Activated naive CD8-positive, alpha-beta T cell treated with anti-CD3 and anti-CD28 coated beads, Interleukin-2, amount 50 U/mL, for 24 hours (primary cell): ENCODE measurements at places on chromosomes 7 and 10.
A peak's percentile ranks its signal among the peaks of the same experiment; 100 is the strongest.

DNA sequence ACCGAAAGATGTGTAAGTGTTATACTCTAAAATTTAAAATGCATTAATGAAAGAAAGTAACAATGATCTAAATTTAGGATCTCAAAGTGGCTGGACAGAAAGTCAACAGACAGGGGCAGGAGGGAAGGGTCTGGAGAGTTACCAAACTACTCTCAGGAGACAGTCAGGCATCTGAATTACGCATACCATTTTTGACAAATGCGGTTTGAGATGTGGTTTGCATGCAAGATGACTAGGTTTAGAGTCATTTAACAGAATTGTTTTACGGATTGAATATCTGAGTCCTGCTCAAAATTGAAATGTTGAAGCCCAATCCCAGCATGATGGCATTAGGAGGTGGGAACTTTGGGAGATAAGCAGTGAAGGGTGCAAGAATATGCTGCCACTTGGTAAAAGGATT, 314.1 kb downstream of the WDR11 start:
- no peak overlapping the region for H3K27ac ChIP-seq
- DNase-seq: no peak
- H3K36me3 ChIP-seq: no peaks in the 10 kb centered on the region
- no peak overlapping the region for H3K4me3 ChIP-seq

DNA sequence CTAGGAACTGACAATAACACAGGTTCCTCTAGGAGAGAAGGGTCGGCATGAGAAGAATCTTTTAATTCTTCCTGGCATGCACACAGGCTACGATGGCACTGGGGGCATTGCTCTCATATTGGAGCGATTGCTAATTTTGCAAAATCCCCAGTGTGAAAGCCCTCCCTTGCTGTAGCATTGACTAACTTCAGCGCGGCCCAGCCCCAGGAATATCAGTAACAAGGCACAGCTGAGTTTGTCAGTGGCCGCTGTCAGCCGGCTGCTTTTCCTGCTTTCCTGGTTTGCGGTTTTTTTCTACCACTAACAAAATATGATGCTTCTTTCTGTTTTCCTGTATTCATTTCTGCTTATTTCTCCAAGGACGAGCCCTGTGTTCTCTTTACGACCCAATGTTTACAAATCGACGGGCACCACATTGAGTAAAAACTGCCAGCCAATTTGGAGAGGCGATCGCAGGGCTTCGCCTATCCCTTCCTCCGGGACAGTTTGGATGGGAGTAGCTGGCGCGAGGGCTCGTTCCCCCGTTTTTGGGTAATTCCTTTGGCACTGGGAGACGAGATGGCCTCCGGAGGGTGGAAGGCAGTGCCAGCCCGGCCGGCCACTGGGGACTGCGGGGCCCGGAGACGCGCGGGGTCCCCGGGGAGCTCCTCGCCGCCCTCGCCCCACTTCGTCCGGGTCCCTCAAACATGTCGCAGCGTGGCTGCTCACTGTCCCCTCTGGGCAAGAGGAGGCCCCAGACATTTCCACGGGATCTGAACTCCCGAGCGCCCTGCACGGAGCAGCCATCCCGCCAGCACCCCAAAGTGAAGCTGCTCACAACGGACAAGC, 967 bp downstream of the ADARB2 start:
- no peaks in the 10 kb centered on the region for H3K36me3 ChIP-seq
- H3K27ac ChIP-seq: no peak overlapping the region
- no peak for DNase-seq
- H3K4me3 ChIP-seq: peak overlapping the region; percentile 45

- no peak overlapping the region for H3K4me3 ChIP-seq
- H3K36me3 ChIP-seq: no peaks in the 10 kb centered on the region
- DNase-seq: no peak
- H3K27ac ChIP-seq: no peak overlapping the region
- H3K4me1 ChIP-seq: no peaks in the 10 kb centered on the region
Measured at GRCh38 chr7:27367933-27368549, 125.4 kb downstream of the EVX1 start.

DNA sequence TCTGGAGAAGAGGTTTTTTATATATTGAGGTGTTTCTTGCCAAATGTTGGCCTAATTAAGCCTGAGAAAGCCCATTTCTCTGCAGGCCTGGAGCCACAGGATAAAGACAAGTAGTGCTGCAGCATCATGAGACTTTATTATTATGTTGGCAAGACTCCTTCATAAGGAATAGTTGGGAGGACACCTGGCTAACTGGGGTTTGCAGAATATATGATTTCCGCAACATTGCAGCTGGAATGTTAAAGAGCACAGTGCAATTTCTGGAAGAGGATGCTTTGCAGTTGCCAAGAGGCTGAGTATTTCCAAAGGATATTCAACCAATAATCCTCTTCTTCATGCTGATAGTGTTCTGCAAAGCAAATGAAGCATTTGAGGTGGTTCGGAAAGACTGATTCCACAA, 1512.8 kb upstream of the LRRTM3 start:
- DNase-seq: no peak
- no peak overlapping the region for H3K4me3 ChIP-seq
- H3K4me1 ChIP-seq: no peaks in the 10 kb centered on the region
- H3K27me3 ChIP-seq: no peaks in the 10 kb centered on the region
- no peaks in the 10 kb centered on the region for H3K36me3 ChIP-seq

DNA sequence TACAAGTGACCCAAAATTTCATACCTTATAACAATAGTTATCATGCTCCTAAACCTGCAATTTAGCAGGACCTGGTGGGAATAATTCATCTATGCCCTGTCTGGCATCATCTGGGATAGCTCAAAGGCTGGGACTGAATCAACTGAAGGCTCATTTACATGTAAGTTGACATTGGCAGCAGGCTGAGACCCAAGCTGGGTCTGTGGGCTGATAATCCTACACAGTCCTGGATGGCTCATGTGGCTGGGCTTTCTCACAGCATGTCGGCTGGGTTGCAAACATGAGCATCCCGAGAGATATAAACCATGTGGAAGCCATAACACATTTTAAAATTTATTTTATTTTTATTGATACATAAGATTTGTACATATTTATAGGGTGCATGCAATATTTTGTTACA, 19.5 kb upstream of the ABCB5 start:
- H3K36me3 ChIP-seq: no peaks in the 10 kb centered on the region
- H3K4me1 ChIP-seq: peaks cover 2% of the 10 kb centered on the region
- H3K27ac ChIP-seq: no peak overlapping the region
- no peak overlapping the region for H3K4me3 ChIP-seq
- H3K27me3 ChIP-seq: peaks cover 13% of the 10 kb centered on the region
- DNase-seq: no peak

- no peak overlapping the region for H3K4me3 ChIP-seq
- no peaks in the 10 kb centered on the region for H3K27me3 ChIP-seq
- no peak overlapping the region for H3K27ac ChIP-seq
- no peaks in the 10 kb centered on the region for H3K36me3 ChIP-seq
- DNase-seq: no peak
Measured at GRCh38 chr10:88477343-88478085, 105.6 kb downstream of the RNLS start.

DNA sequence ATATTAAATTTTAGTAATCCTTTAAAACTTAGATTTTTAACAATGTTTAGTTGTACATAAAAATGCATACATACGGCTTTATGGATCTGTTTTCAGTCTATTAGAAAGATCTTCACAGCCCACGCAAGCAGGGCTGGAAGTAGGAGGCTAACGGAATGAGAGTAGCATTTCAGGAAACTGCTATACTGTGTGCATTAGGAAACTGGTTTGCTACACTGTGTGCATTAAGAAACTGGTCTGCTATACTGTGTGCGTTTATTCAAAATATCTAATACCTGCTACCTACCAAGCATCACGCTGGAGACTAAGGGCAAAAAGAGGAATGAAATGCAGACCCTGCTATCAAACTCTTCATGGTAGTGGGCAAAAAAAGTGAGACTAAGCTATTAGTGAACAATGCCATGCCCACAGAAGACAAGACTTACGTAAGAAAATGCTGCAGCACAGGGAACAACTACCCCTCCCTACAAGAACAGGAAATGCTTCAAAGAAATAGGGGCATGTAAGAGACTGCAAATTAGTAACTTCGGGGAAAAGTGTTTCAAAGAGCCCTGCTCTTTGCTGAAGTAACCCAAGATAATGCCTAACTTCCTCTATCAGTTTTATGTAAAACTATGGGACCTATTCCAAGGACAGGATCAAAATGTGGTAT, 11.3 kb downstream of the RAB11FIP2 start:
- no peak overlapping the region for H3K4me3 ChIP-seq
- H3K27ac ChIP-seq: no peak overlapping the region
- H3K27me3 ChIP-seq: no peaks in the 10 kb centered on the region
- H3K36me3 ChIP-seq: peaks cover 28% of the 10 kb centered on the region
- peaks cover 26% of the 10 kb centered on the region for H3K4me1 ChIP-seq

DNA sequence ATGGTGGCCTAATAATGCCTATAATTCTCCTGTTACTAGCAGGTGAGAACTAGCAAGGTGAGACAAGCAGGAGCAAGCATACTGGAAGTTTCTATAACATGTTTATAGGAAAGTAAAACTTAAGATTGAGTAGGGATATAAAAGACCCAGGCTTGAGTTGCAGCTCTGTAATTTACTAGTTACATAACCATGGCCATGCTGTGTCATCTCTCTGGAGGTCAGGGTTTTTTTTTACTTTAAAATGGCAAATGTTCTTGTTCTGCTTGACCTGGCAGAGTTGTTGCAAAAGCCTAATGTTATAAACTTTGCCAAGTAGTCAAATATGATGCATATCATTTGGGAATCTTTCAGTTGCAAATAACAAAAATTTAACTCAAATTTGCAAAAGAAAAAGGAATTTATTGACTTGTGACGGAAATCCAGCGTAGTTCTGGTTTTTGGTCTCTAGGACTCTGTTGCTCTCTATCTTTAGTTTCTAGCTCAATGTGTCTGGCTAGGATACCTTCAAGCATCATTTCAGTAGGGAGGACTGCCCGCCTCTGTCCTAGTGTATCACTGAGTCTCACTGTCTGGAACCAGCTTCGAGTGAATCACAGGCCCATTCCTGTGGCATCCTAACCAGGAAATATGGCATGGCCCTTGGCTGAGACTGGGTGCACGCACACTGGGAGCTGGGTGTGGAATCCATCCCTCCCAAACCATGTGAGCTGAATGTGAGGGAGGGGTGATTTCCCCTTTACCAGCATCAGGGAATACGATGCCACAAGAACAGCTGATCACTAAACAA, 67.9 kb downstream of the ADAM22 start:
- no peaks in the 10 kb centered on the region for H3K36me3 ChIP-seq
- no peak overlapping the region for H3K27ac ChIP-seq
- H3K4me3 ChIP-seq: no peak overlapping the region
- H3K27me3 ChIP-seq: no peaks in the 10 kb centered on the region
- DNase-seq: no peak
- H3K4me1 ChIP-seq: no peaks in the 10 kb centered on the region

- H3K27me3 ChIP-seq: no peaks in the 10 kb centered on the region
- H3K4me1 ChIP-seq: no peaks in the 10 kb centered on the region
- H3K36me3 ChIP-seq: no peaks in the 10 kb centered on the region
- no peak overlapping the region for H3K27ac ChIP-seq
- DNase-seq: no peak
Measured at GRCh38 chr7:57205000-57205399, 72.8 kb upstream of the ZNF479 start.

DNA sequence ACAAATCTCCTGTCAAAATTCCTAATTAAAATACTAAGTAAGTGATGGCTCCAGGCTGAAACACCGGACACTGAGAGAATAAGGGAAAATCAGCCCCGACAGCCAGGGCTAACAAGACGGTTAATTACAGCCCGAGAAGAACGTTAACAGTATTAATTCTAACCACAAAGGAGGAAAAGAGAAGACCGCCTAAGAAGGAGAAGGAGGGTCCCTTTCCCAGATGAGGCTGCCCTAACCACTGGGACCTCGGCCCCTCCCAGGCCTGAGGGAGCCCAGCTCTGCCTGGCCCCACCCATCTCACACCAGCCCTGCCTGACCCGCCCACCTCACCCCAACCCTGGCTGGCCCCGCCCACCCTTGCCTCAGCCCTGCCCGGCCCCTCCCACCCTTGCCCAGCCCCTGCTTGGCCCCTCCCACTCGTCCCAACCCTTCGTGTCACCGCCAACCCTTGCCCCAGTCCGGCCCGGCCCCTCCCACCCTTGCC, 51.3 kb downstream of the PWWP2B start:
- no peaks in the 10 kb centered on the region for H3K27me3 ChIP-seq
- peak; percentile 78 for DNase-seq
- peaks cover 43% of the 10 kb centered on the region for H3K4me1 ChIP-seq
- H3K27ac ChIP-seq: peak overlapping the region; percentile 98
- H3K36me3 ChIP-seq: no peaks in the 10 kb centered on the region
- peak overlapping the region; percentile 48 for H3K4me3 ChIP-seq

DNA sequence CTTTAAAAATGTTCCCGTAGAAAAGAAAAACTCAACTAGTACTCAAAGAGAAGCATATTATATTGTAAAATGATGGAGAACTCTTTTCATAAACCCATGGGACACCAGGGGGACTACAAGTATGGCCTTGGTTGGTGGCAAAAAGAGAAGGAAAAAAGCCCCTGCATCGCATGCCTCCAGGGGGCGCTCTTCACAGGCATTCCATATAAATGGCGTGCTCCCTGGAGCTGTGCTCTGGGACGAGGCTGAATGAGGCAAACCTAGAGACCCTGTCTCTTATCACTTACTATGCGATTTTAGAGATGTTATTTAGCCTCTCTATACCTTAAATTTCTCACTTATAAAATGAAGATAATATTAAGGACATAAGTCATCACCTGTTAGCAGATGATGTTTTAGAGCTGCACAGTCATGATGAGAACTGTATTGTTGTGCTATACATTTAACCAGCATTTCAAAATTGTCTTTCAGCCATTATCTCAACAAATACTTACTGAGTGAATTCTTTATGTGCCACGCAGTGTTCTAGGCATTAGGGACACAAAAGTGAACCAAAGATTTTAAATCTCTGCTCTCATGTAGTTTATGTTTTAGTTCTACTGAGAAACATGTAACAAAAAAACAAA, 105.8 kb downstream of the ARHGAP21 start:
- H3K27me3 ChIP-seq: no peaks in the 10 kb centered on the region
- peak; percentile 63 for DNase-seq
- H3K4me3 ChIP-seq: peak overlapping the region; percentile 44
- peaks cover 13% of the 10 kb centered on the region for H3K36me3 ChIP-seq
- peak overlapping the region; percentile 86 for H3K27ac ChIP-seq
- H3K4me1 ChIP-seq: peaks cover 37% of the 10 kb centered on the region

GRCh38 chr7:116443101-116443523, 56.4 kb upstream of the CAV2 start:
- no peaks in the 10 kb centered on the region for H3K4me1 ChIP-seq
- no peak overlapping the region for H3K27ac ChIP-seq
- no peaks in the 10 kb centered on the region for H3K36me3 ChIP-seq
- peaks cover 12% of the 10 kb centered on the region for H3K27me3 ChIP-seq
- no peak overlapping the region for H3K4me3 ChIP-seq

GRCh38 chr7:159201722-159202330, 57.2 kb upstream of the VIPR2 start:
- no peaks in the 10 kb centered on the region for H3K36me3 ChIP-seq
- no peaks in the 10 kb centered on the region for H3K27me3 ChIP-seq
- H3K4me1 ChIP-seq: peaks cover 13% of the 10 kb centered on the region
- no peak for DNase-seq
- no peak overlapping the region for H3K27ac ChIP-seq

DNA sequence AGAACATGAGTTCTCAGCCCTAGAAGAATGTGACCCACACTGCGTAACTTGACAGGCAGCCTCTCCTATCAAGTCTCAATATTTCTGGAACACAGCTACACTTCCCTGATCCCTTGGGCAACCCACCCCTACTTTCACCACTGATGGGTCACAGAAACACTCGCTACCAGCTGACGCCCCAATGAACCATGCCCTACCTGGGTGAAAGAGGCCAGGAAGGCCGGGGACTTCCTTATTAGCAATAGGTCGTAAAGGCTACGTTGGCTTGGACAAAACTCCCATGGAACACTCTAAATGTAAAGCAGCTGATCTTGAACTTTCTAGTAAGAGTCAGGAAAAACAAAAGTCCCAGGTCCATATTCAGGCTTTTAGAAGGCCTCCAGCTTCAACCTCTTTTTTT, 202.3 kb upstream of the KCTD7 start:
- H3K4me1 ChIP-seq: no peaks in the 10 kb centered on the region
- H3K4me3 ChIP-seq: no peak overlapping the region
- DNase-seq: no peak
- no peaks in the 10 kb centered on the region for H3K27me3 ChIP-seq
- no peak overlapping the region for H3K27ac ChIP-seq
